HepG2 (cell line): ENCODE measurements at places on chromosomes 7 and 10. TPM values are rescaled to one million over a fixed set of nuclear protein-coding genes. Genes with fewer than 3 reads are reported as not detected.
A peak's percentile ranks its signal among the peaks of the same experiment; 100 is the strongest.

Gene CREB3L2
- total RNA-seq = 22.1 and 26.6 TPM in 2 replicates

Gene PRLHR
- total RNA-seq = not detected in 2 replicates

Gene FAM25G
- total RNA-seq = not detected in 2 replicates

Gene C10orf143
- total RNA-seq = 0.84 and 0.91 TPM in 2 replicates

Gene CPEB3
- total RNA-seq = 0.66 and 0.88 TPM in 2 replicates

Gene PI4K2A
- 14.3 and 16.6 TPM in 2 replicates for total RNA-seq

Gene CCDC172
- total RNA-seq = not detected in 2 replicates

DNA sequence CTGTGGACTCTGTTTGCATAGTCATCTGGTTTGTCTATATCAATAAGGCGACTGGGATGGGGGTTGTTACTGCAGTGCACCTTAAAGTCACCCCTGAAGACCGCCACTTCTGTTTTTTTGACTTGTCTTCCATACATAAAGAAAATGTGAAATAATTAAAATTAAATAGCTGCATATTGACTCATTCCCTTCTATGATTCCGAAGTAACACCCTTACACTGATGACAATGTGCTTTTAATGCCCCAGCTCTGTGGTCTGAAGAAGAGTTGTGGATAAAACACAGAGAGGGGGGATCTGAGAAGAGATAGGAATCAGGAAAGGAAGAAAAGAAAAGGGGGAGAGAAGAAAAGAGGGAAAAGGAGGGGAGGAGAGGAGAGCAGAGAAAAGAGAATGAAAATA, 796.9 kb upstream of the MBL2 start:
- DNase-seq = no peak

- peak; percentile 54 for DNase-seq
These were observed 23.3 kb upstream of the ZNF282 start for GRCh38 chr7:149171892-149172533.

DNA sequence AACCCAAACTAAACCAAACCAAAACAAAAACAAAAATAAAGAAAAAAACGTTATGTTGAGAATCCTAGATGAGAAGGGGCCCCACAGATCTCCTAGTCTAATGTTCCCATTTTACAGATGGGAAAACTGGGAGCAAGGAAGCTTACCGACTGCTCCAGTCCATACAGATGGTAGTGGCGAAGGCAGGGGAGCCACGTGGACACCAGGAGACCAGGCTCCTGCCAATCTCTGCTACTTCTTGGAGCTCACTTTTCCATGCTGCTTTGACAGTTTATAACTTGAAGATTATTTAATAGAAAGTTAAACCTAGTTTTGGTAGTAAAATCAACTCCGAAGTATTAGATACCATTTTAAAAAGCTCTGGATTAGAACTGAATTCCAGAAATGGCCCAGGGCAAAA, 62.0 kb downstream of the GATA3 start:
- DNase-seq = no peak

DNA sequence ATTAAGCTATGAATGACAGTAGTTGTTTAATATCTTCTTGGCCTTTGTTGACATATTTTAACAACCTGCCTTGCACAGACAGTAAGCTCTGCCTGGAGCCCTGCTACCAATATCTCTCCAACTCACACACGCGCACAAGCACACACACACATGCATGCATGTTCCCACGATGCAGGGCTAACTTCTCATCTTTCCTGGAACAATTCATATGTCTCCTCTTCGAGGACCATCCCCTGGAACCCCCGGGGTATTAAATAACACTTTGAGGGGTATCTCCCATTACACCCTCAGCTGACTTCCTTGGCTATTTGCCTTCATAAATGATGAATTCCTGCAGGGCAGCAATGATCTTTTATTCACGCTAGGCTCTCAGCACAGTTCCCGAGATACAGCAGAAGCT, 258.0 kb downstream of the TRIL start:
- no peak for DNase-seq

DNA sequence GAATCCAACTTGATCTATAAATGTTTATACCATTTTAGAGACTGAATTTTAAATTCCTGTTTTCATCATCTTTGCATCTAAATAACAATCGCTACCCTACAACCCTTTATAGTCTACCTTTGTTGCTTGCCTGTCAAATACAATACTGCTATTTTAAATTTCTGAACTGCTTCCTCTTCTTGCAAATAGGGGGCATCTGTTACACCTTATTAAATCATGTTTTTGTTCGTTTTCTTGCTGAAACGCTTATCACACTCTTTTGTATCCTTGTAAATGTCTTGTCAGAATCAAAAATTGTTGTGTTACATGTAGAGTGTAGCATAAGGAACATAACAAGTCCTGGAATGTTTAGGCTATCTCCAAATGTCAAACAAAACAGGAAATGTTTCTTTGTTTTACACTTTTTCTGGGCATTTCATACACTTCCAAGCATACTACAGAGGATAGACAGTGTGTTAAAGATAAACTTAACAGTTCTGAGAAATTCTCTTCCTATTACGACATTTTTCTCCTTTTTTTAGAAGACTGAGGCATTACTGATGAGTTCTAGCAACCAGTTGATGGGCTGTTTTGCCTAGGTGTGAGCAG, 281.3 kb downstream of the GPR158 start:
- DNase-seq = no peak

GRCh38 chr10:30750971-30751677, 121.6 kb upstream of the LYZL2 start:
- no peak for DNase-seq

DNA sequence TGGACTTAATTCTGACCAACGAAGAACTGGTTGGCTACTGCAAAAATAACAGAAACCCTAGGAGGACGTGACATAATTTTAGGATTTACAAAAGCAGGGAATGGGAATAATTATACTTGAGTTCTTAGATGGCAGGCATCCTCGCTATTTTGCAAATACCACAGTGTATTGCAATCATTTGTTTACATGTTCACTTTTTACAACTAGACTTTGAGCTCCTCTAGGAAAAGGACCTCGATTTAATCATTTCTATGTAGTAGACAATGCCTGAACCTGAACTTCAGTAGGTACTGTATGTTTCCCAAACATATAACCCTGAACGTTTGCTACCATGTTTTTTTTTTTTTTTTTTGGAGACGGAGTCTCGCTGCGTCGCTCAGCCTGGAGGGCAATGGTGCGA, 137.7 kb downstream of the CNOT4 start:
- DNase-seq = peak; percentile 36

DNA sequence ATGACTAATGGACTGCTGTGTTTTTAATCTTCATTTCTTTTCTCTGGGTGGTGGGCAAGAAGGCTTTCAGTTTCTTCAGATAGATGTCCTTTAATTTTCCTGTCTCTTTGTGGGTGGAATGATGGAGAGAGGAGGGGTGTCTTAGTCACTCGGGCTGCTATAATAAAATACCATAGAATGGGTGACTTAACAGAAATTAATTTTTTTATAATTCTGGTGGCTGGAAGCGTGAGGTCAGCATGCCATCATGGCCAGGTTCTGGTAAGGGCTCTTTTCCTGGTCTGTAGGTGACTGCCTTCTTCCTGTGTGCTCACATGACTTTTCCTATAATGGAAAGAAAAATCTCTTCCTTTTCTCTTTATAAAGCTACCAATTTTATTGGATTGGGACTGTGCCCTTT, 6.3 kb downstream of the RSBN1L start:
- DNase-seq = no peak

DNA sequence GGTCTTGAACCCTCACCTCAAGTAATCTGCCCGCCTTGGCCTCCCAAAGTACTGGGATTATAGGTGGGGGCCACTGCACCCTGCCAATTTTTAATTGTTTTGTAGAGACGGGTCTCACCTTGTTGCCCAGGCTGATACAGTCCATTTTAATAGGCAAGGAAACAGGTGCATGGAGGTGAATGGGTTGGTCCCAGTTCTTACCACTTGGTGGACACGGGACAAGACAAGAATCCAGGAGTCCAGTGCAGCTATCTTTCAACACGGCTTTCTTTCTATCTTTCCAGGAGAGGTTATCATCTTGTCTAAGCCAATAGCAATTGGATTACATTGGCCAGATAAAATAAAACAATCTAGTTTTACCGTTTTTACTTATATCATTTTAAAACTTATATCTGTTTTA, 23.8 kb downstream of the TCF7L2 start:
- DNase-seq = no peak

DNA sequence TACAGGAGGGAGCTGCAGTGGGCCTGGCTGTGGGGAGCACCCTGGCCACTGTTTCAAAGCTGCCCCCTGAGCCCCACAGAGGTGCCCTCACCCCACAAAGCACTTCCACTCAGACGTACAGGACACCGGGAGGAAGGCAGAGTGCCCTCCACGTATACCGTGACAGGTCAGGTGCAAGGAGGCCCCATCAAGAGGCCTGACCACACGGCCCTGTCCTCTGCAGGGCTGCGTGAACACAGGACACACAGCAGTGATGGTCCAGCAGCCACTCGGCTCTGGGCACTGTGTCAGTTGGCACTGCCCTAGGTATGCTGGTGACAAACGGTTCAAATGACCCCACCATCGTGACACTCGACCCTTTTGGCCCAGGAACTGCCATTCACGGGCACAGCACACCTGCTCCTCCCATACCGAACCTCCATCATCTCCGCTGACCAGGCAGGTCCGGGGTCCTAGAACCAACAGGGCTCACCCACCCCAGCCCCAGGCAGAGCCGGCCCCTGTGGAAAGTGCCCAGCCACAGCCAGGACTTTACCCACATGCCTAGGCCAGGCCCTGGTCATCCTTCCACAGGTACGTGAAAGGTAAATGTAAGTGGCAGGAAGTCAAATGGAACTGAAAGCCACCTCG, 560.9 kb downstream of the PTPRN2 start:
- DNase-seq = no peak

- DNase-seq = no peak
These were observed 38.6 kb downstream of the BPGM start for GRCh38 chr7:134685250-134685649.

DNA sequence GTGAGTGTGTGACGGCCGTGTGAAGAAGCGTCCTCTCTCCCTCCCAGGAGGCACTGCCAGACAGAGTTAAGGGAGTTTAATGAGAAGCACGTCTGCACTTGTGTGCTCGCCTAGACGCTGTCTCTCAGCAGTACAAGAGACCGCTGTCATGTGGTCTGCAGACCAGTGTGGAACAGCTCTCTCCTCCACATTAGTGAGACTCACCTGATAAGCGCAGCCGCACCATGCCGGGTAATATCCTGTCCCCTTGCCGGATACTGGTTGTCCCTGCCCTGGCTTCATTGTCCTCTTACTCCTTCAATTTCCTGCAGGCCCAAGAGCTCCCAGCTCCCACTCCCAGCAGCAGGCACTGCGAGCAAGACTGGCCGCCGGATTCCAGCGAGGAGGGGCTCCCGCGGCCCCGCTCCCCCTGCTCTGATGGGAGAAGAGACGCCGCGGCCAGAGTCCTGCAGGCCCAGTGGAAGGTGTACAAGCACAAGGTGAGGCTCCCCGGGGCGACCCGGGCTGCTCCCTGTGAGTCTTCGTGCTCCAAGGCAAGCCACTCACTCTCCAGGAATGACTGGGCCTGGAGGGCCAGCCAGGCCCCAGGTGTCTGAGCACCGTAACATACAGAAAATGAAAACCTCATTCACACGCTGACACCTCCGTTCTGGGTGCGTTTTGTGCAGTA, 33.5 kb upstream of the TTYH3 start:
- no peak for DNase-seq

- no peak for DNase-seq
These were observed 1239.7 kb downstream of the GATA3 start for GRCh38 chr10:9294132-9294663.

DNA sequence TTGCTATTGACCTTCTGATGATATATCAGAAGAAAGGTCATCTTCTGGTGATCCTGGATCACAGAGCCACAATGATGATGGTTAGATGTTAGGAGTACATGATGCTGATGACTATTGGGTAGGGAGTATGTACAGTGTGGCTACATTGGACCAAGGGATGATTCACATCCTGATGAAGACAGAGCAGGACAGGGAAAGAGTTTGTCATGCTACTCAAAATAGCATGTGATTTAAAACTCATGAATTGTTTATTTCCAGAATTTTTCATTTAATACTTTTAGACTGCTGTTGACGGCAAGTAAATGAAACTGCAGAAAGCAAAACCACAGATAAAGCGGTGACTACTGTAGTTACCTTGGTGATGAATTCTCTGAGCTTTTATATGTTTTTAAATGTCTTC, 397.3 kb downstream of the PPP1R3A start:
- no peak for DNase-seq

GRCh38 chr7:156111-157007, 36.0 kb upstream of the FAM20C start:
- no peak for DNase-seq

DNA sequence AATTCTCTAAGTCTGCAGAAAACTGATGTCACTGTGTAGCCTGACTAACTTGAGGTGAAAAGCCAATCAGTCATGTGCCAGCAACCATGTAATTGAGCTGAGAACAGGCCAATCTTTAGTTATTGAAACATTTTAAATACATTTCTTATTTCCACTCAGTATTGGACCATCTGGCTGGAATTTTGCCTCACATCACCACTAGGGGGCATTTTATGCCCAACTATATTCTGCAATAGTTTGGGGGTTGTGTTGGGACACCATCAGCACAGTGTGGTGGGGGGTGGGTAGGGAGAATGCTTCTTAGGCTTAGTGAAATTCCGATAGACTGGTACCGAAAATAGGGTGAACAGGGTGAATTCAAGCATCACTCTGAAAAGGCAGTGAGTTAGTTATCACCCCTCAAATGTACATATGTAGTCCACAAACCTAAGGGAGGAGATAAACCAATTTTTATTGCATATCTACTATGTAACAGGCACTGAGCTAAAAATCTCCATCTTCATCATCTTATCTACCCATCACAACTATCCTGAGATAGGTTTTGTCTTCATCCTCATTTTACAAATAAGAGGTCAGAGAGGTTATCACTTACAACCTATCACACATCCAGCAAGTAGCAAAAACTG, 17.8 kb downstream of the NPSR1 start:
- DNase-seq = peak; percentile 27

DNA sequence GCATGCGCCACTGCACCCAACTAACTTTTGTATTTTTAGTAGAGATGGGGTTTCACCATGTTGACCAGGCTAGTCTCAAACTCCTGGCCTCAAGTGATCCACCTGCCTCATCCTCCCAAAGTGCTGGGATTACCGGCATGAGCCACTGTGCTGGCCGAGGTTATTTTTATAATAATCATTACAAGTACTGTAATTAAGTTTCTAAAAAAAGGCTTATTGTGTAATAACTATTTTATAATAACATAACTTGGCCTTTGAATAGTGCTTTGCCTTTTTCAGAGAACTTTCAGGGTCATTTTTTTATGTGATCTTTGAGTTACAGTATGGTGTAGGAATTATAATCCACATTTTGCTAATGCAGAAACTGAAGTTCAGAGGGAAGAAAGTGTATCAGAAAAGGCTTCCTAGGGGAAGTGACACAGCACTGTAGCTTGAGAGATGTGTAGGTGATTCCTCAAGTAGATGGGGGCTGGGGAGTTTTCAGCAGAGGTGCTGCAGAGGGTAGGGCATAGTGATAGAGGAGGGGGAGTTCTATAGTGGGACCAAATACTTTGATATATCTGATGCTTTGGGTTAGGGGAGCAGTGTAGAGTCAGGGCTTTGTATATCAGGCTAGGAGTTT, 9.2 kb upstream of the SYPL1 start:
- DNase-seq = no peak

- DNase-seq = no peak
These were observed 224.2 kb upstream of the AUTS2 start for GRCh38 chr7:69374044-69374425.

- DNase-seq = no peak
These were observed 119.5 kb downstream of the CFAP58 start for GRCh38 chr10:104472957-104473745.

GRCh38 chr7:121563177-121563576, 167.1 kb upstream of the FAM3C start:
- no peak for DNase-seq
